ENCODE measurements at places on chromosomes 4 and X.
A peak's percentile ranks its signal among the peaks of the same experiment; 100 is the strongest.

DNA sequence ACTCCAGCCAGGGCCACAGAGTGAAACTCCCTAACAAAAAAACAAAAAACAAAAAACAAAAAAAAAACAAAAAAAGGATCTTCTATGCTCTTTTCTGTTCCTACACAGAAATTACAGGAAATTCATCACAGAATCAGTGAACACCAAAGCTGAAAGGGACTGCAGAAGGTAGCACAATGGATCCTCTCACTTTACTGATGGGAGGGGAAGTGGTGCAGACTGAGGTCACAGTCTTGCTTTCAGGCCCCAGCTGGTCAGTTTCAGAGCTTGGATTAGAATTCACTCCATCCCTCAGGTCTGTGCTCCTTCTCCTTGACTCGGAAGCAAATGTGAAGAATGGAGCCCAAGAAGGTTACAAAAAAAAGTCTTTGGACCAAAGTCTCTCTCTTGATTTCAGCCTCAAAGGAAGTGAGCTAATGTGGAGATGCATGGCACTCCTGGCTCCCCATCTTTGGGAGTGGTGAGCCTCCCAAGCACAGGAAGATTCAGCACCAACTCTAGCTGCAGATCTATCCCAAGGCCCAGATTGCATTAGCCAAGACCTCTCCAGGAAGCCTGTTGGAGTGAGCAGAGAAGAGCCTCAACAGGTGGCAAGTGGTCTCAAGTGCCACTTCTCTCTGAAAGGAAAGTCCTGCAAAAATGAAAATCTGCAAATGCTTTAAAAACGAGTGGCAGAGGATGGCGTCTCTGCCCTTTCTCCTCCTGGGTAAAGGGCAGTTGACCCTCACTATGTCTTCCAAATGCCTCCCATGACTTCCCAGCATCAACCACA, 176.0 kb downstream of the MAML3 start:
- no peak for DNase-seq

DNA sequence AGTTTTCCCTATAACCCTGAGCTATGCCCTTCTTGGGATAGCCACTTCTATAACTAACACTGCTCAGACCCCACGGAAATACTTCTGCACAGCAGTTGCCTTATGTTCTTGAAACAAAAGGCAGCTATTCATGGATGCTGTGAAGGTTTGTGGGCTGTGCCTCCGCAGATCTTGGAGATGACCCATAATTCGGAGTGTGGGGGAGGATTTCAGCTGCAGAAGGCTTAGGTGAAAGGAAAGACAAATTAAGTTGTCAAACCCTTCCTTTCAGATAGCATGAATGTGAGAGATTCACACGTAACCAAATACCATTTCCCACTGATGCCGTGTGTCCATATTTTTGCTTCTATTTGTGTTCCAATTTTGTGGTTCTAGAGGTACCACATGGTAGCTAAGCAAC, 38.1 kb upstream of the NYX start:
- DNase-seq = no peak

GRCh38 chrX:69389101-69389501, 115.0 kb upstream of the NALF2 start:
- no peak for DNase-seq

- peak; percentile 31 for DNase-seq
Observed at GRCh38 chrX:74104356-74105015, 199.5 kb upstream of the ZCCHC13 start.

- DNase-seq = peak; percentile 62
Observed at GRCh38 chr4:74376888-74377483, 12.0 kb downstream of the EREG start.

- no peak for DNase-seq
Observed at GRCh38 chr4:111499291-111499690, 646.0 kb upstream of the FAM241A start.

DNA sequence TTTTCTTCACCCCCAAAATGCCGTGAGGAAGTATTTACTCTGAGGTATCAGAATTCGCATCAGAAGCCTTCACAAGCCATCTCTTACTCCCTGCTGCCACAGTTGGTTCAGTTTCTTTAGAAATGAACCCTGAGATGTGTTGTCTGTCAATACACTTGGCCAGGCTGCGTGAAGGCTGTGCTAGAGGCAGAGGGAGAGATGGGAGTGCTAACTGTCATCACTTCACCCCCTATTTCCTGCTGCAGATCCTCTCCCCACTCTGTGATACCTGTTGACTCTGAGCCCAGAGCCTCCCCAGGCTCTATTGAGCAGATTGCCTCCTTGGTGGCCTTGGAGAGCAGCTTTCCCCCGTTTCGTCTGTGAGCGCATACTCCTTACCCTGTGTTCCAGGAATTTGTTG, 34.8 kb downstream of the FHIP1A start:
- no peak for DNase-seq

- DNase-seq = no peak
Observed at GRCh38 chrX:45347877-45348276, 147.2 kb upstream of the DIPK2B start.

DNA sequence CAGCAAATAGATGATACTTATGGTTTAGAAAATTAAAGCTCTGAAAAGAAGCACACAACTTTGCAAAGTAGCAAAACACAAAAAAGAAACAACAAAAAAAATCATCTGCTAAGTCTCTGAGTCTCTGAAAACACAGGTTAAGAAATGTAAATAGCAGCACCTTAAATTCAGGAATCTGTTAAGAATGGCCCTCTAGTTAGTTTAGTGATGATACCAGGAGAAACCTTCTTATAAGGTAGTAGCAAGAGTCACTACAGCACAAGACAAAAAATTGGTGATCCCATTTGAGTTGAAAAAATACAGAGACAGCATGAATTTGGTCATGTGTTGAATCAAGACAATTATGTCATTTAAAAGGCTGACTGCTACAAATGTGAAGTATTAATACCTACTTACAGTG, 308.2 kb upstream of the ADGRL3 start:
- DNase-seq = no peak

DNA sequence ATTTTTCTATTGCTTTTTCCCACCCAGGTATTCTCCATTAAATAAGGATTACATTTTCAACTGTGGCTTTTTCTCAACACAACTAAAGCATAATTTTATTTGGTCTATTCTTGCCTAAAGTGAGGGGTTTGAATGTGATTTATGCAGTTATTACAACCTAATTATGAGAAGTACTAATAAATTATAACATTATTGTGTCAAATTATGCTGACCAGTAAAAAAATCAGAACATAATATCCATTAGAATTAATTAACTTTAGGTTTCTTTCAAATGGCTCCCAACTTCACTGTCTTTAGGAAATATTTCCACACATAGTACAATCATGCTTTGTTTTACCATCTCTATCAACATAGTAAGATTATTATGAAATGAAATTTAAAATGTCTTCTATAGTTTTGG, 1293.9 kb downstream of the FSTL5 start:
- no peak for DNase-seq

GRCh38 chr4:174170091-174170490, 113.4 kb downstream of the FBXO8 start:
- no peak for DNase-seq

DNA sequence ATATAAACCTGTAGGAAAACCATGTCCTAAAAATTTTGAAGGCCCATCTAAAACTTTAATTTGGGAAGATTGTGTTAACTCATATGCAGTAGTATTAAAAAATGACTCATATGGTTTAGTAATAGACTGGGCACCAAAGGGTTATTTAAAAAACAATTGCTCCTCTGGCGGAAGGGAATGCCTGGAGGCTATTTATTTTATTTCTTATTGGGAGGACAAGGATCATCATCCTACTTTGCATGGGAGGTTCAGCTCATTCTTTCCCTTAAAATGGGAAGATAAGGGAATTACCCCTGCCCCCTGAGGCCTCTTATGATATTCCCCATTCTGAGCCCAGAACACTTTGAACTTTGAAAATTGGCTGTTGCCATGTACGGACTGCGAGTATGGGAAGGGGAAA, 29.7 kb upstream of the MGST2 start:
- DNase-seq = no peak

DNA sequence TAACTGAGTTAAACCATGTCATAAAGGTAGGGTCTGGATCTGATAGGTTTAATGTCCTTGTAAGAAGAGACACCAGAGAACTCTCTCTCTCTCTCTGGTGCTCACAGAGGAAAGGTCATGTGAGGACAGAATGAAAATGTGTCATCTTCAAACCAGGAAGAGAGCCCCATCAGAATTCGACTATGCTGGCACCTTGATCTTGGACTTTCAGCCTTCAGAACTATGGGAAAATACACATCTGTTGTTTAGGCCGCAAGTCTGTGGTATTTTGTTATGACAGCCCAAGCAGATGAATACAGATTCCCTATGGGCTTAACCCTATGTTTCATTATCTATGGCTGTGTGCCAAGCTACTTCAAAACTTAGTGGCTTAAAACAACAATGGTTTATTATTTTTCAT, 105.5 kb upstream of the DDIT4L start:
- no peak for DNase-seq

DNA sequence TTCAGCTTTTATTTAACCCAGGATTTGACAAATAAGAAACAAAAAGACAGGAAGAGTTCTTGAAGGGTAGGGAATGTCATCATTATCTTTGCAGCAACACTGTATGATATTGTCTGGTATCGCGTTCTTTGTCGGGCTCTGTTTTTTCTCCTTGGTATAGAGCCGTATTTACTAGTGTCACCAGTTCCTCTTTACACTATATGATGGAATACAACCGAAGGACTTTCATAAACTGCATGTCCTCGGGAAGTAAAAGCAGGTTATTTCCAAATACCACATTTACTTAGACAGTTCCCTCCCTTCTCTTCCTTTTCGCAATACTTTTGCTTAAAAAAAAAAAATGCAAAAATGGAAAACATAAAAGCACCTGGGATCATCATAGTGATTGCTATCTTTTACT, 96.6 kb upstream of the IL13RA1 start:
- no peak for DNase-seq

- no peak for DNase-seq
Observed at GRCh38 chr4:10097906-10098779, 18.5 kb downstream of the WDR1 start.

DNA sequence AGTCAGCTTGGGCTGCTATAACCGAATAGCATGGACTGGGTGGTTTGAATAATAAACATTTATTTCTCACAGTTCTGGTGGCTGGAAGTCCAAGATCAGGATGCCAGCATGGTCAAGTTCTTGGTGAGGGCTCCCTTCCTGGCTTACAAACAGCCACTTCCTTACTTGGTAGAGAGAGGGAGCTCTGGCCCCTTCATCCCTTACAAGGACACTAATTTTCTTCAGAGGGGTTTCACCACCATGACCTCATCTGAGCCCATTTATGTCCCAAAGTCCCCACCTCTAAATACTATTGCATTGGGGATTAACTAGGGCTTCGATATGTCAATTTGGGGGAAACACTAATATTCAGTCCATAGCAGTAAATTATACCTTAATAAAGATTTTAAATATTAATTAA, 61.8 kb downstream of the CLNK start:
- no peak for DNase-seq

DNA sequence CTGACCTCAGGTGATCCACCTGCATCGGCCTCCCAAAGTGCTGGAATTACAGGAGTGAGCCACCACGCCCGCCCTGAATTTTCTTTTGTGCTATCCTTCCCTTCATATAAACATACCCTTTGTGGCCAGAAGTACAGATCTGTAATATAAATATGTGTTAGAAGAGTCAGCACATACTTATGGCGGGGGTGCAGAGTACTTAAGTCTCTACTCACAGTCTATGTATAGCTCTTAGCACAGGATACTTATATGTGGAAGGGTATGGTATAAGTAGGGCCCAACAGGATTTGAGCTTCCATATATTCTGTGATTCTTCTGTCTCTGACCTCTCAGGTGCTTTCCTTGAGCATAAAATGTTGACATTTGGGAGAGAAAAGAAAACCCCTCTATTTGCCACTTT, 18.2 kb downstream of the CXorf58 start:
- DNase-seq = no peak

DNA sequence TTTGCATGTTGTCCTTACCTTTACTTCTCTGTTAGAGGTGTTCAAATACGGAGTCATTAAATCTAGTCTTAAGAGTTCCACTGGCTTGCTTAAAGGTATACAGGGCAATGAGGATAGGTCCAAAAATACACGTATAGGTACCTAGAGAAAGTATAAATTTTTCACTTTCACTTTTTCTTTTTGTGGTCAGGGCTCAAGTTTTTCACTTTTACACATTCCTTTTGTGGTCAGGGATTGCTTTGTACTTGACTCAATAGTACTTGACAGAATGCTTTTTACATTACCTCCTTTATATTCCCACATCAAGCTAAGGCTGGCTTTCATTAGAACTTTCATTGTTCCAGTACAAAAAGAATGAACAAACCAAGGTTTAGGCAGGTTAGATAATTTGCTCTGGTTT, 21.7 kb downstream of the TMEM184C start:
- no peak for DNase-seq

DNA sequence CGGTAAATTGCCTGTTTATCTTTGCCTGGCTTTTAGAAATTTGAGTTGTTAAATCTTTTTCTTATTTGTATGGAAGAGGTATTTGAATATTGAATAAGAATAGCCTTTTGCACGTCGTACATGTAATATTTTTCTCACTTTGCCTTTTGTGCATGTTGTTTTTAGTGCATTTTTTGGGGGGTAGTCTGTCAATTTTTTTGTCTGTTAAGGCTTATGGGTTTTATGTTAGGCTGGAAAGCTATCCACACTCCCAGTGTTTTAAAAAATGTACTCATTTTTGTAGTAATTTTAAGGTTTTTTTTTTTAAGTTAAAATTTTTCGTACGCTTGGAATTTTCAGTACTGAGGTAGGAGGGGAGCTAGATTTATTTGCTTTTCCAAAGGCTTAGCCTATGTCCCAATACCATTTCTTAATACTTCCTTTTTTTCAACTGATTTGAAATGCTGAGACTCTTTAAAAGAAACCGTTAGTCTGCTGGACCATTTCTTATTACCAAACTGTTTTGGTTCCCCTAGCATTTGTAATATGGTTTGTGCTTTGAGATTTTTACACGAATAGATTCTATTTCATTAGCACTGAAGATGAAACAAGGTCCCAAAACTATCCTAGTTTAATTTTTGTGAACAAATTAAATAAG, 1.3 kb downstream of the HERC5 start:
- no peak for DNase-seq

GRCh38 chrX:16394290-16394689, 227.0 kb downstream of the MAGEB17 start:
- DNase-seq = no peak

DNA sequence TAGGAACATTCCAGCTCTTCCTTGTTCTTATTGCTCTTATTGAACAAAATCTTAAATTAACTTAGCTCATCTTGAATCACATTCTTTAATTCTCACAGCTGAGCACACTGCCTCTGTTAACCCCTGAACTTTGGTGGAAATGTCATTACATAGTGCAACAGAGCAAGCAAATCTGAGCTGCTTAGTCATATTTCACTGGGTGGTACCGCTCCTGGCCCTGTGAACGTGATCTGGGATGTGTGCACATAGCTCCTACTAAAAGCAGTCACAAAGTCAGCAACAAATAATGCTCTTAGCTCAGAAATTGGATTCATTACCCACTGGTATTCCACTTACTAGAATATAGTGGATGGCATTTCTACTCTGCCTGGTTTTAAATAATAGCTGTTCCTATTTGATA, 27.9 kb downstream of the ARHGEF6 start:
- DNase-seq = no peak

DNA sequence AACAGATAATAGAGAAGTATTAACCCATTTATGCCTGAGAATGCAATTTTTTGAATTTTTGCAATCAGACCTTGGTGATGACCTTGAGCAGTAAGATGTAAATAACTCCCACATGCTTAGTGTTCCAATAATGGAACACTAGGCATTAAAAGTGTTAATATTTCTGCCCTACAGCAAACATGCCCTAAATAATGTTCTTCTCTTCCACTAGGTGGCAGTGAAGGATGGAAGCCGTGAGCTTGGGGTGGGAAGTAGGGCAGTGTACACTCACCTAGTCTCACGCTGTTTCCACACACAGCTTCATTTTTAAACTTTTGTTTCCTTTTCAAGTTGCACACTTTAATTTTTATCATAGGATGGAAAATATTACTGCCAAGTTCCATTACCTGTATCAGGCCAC, 613.1 kb upstream of the HS3ST1 start:
- DNase-seq = no peak

Data from RWPE1 (cell line).